ENCODE measurements at places on chromosomes 1 and 21. TPM values are rescaled to one million over a fixed set of nuclear protein-coding genes. Genes with fewer than 3 reads are reported as not detected.

GRCh38 chr1:34884961-34885360, 25.4 kb upstream of the SMIM12 start:
- no peak for DNase-seq
- peaks cover 48% of the 10 kb centered on the region for H3K27me3 ChIP-seq
- peaks cover 4% of the 10 kb centered on the region for H3K4me1 ChIP-seq
- no peaks in the 10 kb centered on the region for H3K36me3 ChIP-seq
- no peak overlapping the region for H3K27ac ChIP-seq

- H3K27ac ChIP-seq, result no peak overlapping the region
- no peak overlapping the region for H3K4me3 ChIP-seq
- no peaks in the 10 kb centered on the region for H3K4me1 ChIP-seq
- peaks cover 7% of the 10 kb centered on the region for H3K36me3 ChIP-seq
- no peak for DNase-seq
Observed at GRCh38 chr21:31316488-31317169, 27.4 kb downstream of the TIAM1 start.

CAMK2N1 gene
- total RNA-seq, result 32.5 TPM

TRIM17 gene
- total RNA-seq, result 2.2 TPM

- DNase-seq, result no peak
- H3K27me3 ChIP-seq, result no peaks in the 10 kb centered on the region
- H3K4me1 ChIP-seq, result peaks cover 12% of the 10 kb centered on the region
- no peak overlapping the region for H3K4me3 ChIP-seq
Observed at GRCh38 chr1:212302745-212303383, 17.7 kb downstream of the PPP2R5A start.

DNA sequence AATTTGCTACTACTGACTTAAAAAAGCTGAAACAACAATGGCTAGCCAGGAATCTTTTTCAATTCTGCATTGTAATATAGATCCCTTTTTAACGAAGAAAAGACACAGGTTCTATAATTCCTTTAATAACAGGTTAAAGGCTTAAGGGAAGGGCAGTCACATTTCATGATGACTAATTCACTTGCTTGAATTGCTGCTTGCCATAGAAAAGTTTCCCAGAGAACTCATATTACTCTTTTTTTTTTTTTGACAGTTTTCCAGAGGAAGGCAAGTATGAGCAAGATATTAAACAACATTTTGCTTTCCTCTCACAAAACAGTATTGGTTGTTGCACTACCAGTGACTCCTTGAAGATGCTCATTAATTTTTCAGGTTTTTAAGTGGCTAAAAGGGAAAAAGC, 60.9 kb downstream of the IL23R start:
- H3K36me3 ChIP-seq, result no peaks in the 10 kb centered on the region
- H3K27ac ChIP-seq, result no peak overlapping the region
- no peak for DNase-seq
- no peak overlapping the region for H3K4me3 ChIP-seq
- no peaks in the 10 kb centered on the region for H3K4me1 ChIP-seq
- H3K27me3 ChIP-seq, result no peaks in the 10 kb centered on the region

- DNase-seq, result no peak
- H3K27ac ChIP-seq, result no peak overlapping the region
- H3K4me1 ChIP-seq, result peaks cover 4% of the 10 kb centered on the region
- H3K27me3 ChIP-seq, result no peaks in the 10 kb centered on the region
Observed at GRCh38 chr1:41741244-41741643, 177.5 kb downstream of the HIVEP3 start.

- peaks cover 5% of the 10 kb centered on the region for H3K36me3 ChIP-seq
- no peak for DNase-seq
- no peak overlapping the region for H3K27ac ChIP-seq
- H3K4me3 ChIP-seq, result no peak overlapping the region
Observed at GRCh38 chr1:29332204-29332603, 95.9 kb downstream of the PTPRU start.

KRTAP11-1 gene
- not detected for total RNA-seq

- H3K36me3 ChIP-seq, result no peaks in the 10 kb centered on the region
- no peak for DNase-seq
- H3K4me3 ChIP-seq, result no peak overlapping the region
- no peaks in the 10 kb centered on the region for H3K27me3 ChIP-seq
- no peaks in the 10 kb centered on the region for H3K4me1 ChIP-seq
- H3K27ac ChIP-seq, result no peak overlapping the region
Observed at GRCh38 chr1:117162816-117163215, 41.3 kb upstream of the TRIM45 start.

KIAA0040 gene
- 23.9 TPM for total RNA-seq

DNA sequence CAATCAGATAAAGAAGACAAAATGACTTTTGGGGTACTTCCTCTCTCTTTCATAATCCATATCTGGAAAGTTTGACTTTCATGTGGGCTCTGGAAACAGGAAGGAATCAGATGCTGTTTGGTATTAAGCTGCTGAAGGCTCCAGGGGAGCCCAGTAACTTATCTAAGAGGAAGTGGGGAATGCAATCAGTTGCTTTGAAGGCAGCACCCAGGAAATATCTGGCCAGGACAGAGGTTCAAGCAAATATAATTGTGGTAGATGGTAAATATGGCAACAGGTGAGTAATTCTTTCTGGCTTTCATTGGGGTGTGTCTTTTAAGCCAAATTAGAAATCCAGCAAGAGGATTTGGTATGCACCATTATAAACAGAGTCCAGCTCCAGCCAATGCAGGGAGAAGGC, 44.4 kb downstream of the COLGALT2 start:
- no peaks in the 10 kb centered on the region for H3K27me3 ChIP-seq
- no peak overlapping the region for H3K27ac ChIP-seq
- no peaks in the 10 kb centered on the region for H3K36me3 ChIP-seq
- no peaks in the 10 kb centered on the region for H3K4me1 ChIP-seq
- no peak overlapping the region for H3K4me3 ChIP-seq
- DNase-seq, result no peak

DNA sequence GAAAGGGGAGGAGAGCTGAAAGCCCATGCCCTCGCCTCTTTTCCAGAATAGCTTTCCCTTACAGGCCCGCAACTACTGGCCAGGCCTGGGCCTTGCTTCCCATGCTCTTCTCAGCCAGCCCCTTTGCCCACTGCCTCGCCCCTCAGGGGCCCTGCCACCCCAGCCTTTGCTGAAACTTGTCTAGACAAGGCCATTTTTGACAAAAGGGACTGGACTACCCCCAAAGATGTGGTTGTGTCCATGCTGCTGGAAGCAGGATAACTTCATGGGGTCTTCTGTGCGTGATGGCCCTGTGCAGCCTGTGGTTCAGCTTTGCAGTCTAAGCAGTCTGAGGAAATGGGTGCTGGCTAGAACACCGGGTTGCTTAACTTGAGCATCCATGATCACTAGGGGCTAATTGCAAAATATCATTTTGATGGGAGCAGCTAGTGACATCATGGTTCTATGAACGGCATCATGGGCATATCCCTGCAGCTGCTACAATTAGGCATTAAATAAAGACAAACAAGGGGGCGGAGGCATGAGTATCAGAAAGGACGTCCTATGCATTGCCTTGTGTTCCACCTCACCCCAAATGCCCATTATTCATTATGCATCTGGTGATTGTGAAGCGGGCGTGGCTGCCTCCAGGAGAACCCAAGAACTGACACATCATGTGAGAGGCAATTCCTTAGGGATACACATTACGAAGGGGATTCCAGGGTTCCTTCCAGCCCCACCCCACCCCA, 36.8 kb downstream of the NTPCR start:
- H3K27ac ChIP-seq, result no peak overlapping the region
- H3K4me1 ChIP-seq, result peaks cover 17% of the 10 kb centered on the region
- H3K4me3 ChIP-seq, result no peak overlapping the region
- no peak for DNase-seq
- H3K36me3 ChIP-seq, result no peaks in the 10 kb centered on the region

GRCh38 chr1:66383611-66384010, 150.3 kb upstream of the SGIP1 start:
- H3K27me3 ChIP-seq, result no peaks in the 10 kb centered on the region
- no peaks in the 10 kb centered on the region for H3K36me3 ChIP-seq
- no peak overlapping the region for H3K27ac ChIP-seq
- DNase-seq, result no peak

- H3K4me3 ChIP-seq, result no peak overlapping the region
- no peaks in the 10 kb centered on the region for H3K36me3 ChIP-seq
- no peak overlapping the region for H3K27ac ChIP-seq
Observed at GRCh38 chr21:45926281-45926680, 55.3 kb upstream of the COL6A1 start.

DNA sequence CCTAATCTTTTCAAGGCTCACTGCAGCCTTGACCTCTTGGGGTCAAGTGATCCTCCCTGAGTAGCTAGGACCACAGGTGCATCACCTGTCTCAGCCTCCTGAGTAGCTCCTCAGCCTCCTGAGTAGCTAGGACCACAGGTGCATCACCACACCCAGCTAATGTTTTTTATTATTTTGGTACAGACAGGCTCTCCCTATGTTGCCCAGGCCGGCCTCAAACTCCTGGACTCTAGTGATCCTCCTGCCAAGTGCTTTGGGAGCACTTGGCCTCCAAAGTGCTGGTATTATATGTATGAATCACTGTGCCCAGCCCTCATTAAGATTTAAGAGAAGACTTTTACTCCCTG, 58.5 kb upstream of the S1PR1 start:
- DNase-seq, result no peak
- H3K36me3 ChIP-seq, result no peaks in the 10 kb centered on the region
- H3K27ac ChIP-seq, result no peak overlapping the region
- H3K4me1 ChIP-seq, result no peaks in the 10 kb centered on the region

DNA sequence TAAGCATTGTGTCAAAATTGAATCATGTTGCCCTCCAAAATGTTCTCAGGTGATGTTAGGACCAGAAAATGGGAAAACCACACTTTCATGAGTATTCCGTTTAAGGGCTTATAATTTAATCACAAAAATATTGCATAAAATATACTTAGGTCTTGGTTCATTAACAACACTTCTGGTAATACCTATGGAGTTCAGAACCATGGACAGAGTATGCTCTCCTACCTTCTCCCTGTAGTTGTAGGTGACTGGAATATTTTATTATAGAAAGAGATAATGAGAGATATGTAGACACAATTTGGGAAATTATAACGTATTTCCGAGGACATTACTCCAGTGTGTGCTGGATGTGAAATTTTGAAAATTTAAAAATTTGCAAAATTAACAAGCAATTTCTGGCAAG, 232.5 kb downstream of the NCAM2 start:
- H3K4me1 ChIP-seq, result no peaks in the 10 kb centered on the region
- no peaks in the 10 kb centered on the region for H3K27me3 ChIP-seq
- no peak for DNase-seq
- no peaks in the 10 kb centered on the region for H3K36me3 ChIP-seq
- no peak overlapping the region for H3K27ac ChIP-seq

- DNase-seq, result no peak
- H3K27ac ChIP-seq, result no peak overlapping the region
- H3K27me3 ChIP-seq, result no peaks in the 10 kb centered on the region
- H3K36me3 ChIP-seq, result no peaks in the 10 kb centered on the region
- peaks cover 8% of the 10 kb centered on the region for H3K4me1 ChIP-seq
- H3K4me3 ChIP-seq, result no peak overlapping the region
Observed at GRCh38 chr1:156807627-156808026, 9.0 kb downstream of the SH2D2A start.

DNA sequence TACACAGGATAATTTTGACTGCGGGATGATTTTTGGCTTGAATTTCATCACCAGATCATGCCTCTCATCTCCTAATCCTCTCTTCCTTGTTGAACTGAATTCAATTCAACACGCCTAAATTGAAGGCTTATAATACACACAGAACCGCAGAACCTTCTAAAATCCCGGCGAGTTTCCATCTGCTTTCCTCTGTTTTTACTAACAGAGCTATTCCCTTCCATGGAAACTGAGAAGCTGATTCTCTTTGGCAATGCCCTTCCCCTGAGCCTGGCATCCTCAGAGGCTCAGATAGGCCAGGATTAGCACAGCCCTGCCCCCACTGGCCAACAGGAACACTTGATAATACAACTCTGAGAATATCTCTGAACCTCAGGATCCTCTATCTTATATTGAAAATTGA, 130.2 kb downstream of the CAPN8 start:
- H3K36me3 ChIP-seq, result no peaks in the 10 kb centered on the region
- DNase-seq, result no peak
- no peaks in the 10 kb centered on the region for H3K27me3 ChIP-seq

DNA sequence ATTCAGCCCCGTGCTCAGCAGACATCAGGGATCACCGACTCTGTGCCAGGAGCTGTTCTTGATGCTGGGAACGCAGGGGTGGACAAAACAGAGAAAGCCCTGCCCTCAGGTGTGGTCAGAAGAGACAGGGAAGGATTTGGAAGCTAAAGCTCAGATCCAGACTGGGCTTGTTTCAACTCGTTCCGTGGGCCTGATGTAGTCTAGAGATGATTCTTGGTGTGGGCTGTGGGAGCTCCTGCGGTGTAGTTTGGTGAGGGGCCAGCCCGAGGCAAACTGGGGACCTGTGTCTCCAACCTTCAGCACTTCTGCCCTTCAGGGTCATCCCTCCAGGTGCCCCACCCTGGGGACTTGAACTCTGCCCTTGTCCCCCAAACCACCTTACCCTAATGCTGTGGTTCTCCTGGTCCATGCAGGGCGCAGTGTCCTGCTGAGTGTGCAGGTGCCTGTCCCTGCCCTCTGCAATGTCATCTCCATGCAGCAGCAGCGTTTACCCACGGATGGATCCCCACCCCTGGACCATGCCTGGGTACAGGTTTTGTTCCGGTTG, 17.3 kb upstream of the ABCG1 start:
- no peaks in the 10 kb centered on the region for H3K36me3 ChIP-seq
- no peak for DNase-seq
- H3K4me1 ChIP-seq, result no peaks in the 10 kb centered on the region
- H3K27ac ChIP-seq, result no peak overlapping the region
- no peak overlapping the region for H3K4me3 ChIP-seq

DNA sequence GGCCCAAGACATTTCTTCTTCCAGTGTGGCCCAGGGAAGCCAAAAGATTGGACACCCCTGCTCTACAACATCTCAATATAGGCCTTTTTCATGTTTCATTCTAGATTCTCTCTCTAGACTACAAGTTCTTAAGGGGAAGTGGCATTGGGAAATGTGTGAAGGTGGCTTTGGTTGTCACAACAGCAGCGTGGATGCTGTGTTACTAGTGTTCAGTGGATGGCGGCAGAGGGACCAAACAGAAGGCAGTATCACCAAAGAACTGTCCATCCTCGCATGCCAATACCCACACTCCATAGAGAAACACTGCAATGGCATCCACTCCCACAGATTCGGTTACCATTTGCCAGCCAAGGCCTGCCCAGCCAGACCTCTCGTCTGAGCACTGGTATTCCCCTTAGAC, 24.3 kb upstream of the IFNAR2 start:
- no peak for DNase-seq
- H3K36me3 ChIP-seq, result no peaks in the 10 kb centered on the region
- no peaks in the 10 kb centered on the region for H3K27me3 ChIP-seq
- no peak overlapping the region for H3K4me3 ChIP-seq
